SHP77 (cell line): ENCODE measurements at places on chromosomes 4 and X.
A peak's percentile ranks its signal among the peaks of the same experiment; 100 is the strongest.

GRCh38 chr4:110754716-110755115, 131.8 kb upstream of the PITX2 start:
- no peak for DNase-seq

DNA sequence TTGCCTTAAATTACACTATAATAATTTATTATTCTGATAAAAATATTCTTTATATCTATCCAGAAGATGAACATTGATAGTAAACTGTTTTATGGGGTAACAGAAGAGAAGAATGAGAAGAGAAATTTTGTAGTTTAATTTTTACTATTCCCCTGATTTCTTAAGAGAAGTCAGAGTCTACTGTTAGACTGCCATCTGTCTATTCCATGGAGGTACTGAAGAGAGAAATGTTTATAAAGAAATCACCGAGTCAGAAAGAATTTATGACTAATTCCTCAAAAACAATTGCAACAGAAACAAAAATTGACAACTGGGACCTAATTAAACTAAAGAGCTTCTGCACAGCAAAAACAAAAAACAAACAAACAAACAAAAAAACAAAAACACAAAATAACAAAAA, 149.9 kb downstream of the FGF16 start:
- no peak for DNase-seq

GRCh38 chr4:76518241-76518640, 83.2 kb downstream of the SHROOM3 start:
- no peak for DNase-seq

- no peak for DNase-seq
These were observed 92.2 kb upstream of the ANXA3 start for GRCh38 chr4:78459327-78459726.

DNA sequence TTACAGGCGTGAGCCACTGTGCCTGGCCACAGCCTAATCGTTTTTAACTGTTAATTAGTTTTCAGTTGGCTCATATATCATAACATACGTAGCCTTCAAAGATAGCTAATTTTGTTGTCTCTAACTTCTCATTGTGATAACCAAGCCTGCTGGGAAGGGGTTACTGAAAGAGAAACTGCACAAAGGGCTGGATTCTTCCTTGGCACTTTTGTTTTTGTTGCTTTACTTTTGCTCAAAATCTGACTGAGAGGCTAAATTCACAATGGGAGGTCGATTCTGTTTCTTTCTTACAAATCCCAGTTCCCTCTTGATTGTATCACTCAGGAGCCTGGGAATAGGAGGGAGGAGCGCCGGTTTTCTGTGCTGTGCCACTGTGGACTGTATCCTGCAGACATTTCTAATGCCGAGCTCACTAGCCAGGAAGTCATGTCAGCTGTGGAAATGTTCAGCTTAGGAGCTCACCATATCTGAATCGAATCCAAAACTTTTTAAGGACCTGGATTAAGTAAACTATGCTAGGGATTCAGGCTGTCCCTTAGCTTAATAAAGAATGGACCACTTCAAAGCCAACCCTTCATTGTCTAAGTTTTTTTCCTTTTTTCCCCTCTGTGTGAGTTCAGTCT, 120.5 kb upstream of the FAT1 start:
- DNase-seq, result peak; percentile 34

DNA sequence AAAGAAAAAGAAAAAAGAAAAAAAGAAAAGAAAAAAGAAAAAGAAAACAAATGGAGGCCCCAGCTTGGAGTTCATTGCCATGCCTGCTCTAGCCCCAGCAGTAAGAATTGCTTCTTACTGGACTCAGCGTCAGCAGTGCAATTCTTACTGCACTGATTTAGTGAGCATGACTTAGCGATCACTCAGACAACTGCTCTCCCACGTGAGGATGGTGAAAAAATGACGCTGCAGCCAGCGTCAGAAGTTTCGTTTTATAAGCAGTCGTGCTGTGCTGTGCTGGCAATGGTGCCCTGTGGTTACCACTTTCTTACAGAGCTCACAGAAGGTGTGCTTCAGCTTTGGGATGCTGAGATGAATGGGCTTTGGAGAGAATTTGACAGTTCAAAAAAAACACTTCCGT, 68.3 kb upstream of the DDX3X start:
- DNase-seq, result no peak
